ENCODE measurements at places on chromosomes 16 and 17.

GRCh38 chr17:17681744-17682292, 560 bp downstream of the RAI1 start:
- DNase-seq = no peak

DNA sequence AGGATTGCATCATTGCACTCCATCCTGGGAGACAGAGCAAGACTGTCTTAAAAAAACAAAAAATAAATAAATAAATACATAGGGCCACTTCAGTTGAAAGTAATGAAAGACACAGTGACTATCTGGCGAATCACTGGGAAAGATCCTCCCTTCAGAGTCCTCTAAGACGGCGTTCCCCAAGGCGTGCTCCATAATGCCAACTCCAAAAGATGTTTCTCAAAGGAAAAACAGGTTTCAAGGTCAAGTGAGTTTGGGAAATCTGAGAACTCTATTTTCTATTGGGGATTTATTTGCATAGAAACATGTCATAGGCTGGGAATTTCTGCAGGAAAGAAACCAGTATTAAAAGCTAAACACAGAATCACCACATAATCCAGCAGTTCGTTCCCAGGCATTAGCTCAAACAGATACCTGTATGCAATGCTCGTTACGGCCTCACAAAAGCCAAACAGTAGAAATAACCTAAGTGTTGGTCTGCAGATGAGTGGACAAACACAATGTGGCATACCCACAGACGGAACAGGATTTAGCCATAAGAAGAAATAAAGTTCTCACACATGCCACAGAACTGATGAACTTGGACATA, 7.9 kb downstream of the KLHDC4 start:
- no peak for DNase-seq

- DNase-seq = no peak
These were observed 4.2 kb downstream of the RPS6KB1 start for GRCh38 chr17:59897090-59897489.

- DNase-seq = no peak
These were observed 24.3 kb upstream of the MON1B start for GRCh38 chr16:77166726-77167125.

- no peak for DNase-seq
These were observed 11.2 kb upstream of the CSF3 start for GRCh38 chr17:40004072-40004471.

GRCh38 chr17:47978324-47978723, 7.4 kb downstream of the CDK5RAP3 start:
- DNase-seq = peak; percentile 87

DNA sequence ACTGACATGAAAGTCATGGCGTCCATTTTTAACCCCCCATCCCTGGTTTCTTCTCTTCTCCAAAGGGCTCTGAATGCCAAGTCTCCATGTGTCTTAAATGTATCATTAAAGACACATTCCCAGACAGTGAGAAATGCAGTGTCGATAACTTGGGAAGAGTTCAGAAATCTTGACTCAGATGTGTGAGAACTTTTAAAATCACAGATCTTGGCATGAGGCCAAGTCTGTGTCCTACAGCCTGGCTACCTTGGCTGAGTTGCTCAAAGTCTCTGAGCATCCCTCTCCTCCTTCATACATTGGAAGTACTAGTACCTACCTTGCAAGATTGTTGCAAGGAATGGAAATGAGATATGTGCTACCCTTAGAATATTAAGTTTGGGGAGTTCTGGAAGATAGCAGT, 1046.5 kb upstream of the RBFOX1 start:
- no peak for DNase-seq

GRCh38 chr17:4901648-4902344, 1.1 kb downstream of the CHRNE start:
- DNase-seq = no peak

DNA sequence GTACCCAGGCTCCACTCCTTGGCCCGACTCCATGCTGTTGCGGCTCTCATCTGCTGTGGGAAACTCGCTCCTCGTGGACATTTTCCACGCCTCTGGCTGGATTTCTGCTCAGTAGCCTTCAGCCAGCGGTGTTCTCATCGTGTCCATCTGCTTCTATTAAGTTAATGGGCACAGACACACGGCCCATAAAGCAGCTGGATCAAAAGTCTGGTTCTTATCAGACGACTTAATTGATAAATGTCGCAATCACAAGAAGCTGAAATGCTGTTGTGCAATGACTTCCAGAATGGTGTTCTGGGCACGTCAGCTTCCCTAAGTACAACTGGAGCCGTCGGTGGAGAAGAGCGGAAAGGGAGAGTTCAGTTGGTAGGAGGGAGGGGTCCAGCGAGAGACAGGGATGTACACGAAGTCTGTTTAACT, 211.7 kb upstream of the CHMP6 start:
- no peak for DNase-seq

DNA sequence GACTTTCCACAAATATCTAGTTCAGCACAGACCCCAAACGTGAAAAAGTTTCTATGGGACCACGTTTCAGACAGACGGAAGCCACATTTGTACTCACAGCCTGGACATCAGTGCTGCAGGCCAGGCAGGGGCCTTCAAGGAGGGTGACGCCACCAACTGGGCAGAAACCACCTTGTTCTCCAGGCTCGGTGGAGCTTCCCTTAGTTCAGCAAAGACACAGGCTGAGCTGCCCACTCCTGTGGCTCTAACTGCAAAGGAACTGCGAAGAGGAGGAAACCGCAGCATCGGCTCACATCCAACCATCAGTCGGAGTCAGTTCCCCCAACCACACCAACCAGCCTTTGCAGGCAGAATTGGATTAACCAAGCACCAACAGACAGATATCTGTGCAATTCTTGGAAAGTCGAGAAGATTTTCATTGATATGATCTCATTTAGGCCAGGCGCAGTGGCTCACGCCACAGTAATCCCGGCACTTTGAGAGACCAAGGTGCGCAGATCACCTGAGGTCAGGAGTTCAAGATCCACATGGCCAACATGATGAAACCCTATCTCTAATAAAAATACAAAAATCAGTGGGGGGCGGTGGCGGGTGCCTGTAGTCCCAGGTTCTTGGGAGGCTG, 73.3 kb upstream of the CNEP1R1 start:
- peak; percentile 23 for DNase-seq

DNA sequence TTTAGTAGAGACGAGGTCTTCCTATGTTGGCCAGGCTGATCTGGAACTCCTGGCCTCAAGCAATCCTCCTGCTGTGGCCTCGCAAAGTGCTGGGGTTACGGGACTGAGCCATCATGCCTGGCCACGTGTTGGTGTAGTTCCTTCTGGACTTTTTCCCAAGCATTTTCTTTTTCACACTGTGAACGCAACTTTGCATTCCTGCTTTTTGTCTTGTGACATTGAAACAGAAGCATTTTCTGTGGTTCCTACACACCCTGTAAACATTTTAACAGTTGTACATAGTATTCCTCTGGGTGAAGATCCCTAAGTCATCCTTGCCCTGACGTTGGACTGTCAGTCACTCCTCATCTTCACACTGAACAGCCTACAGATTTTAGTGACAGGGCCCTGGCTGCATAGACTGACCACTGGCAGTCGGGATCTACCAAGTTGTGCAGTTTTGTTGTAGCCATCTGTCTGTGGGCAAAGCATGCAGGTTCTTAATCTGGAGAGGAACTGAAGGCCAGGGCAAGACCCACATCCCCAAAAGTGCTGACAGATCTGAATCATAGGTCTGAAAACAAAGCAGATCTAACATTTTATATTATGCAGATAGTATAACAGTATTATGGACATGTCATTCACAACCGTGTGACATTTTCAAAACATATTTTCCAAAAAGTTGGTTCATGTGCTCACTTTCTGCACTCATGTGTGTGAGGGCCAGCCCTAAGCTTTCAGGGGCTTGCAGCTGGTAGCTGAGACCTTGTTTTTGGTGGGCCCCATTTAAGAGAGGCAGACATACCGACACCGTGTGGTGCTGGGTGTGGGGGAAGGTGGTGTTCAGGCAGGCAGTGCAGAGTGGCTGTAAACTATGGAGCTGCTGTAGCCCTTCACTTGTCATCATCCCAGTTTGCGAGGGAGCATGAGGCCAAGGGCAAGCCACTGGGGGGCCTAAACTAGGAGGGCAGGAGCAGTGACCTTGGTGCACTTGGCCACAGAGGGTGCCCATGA, 59.9 kb downstream of the EPN2 start:
- DNase-seq = no peak

- no peak for DNase-seq
These were observed 18.8 kb upstream of the GLG1 start for GRCh38 chr16:74625500-74626350.

GRCh38 chr16:4318451-4318910, 2.6 kb downstream of the GLIS2 start:
- DNase-seq = no peak

DNA sequence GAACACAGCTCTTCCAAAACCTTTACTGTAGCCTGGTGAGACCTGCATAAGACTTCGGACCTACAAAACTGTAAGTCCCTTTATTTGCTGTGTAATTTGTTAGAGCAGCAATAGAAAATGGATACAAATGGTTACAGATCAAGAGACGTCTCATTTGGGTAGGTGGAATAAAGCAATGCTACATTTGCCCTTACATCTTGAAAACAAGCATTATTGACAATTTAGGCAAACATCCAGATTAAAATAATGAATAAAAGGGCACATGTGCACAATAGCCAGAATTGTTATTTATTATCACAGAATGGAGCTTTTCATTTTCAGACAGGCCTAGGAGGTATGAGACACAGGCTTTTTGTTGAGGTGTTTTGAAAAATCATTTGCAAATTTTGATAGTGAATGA, 222.2 kb upstream of the CPHXL start:
- no peak for DNase-seq

GRCh38 chr17:68627956-68628575, 26.9 kb upstream of the FAM20A start:
- no peak for DNase-seq

DNA sequence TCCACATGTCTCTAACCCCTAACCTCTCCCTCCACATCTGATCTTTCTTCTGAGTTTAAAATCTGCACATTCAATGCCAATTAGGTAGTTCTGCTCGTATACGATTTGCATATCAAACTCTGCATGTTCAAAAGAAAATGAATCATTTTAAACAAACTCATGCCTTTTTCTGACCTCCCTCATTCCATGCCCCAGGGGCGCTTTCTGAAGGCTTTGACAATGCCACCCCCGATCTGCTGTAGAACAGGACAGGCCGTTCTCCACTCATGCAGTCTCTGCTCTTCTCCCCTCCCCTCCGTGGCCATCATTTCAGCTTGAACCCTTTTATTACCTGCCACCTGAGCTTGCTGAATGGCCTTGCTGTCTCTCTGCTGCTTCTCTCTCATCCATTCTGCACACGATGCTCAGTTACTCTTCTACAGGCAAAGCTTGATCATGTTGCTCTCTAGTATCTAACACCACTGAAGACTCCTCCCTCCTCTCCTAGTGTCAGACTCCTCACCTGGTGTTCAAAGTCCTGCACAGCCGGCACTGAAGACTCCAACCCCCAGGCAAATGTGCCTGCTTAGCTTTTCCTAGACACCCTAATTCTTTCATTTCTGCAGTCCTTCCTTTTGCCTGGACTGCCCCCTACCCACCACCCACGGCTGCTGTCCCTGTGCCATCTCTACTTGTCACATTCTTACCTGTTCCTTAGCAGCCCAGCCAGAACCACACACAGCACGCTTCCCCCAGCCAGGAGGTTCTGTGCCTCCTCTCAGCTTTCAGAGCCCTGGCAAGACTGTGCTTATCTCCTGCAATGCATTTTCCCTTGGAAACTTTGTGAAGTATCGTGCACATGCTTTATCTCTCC, 6.2 kb downstream of the TMEM238L start:
- no peak for DNase-seq

- DNase-seq = peak; percentile 71
These were observed 46.5 kb upstream of the CPNE2 start for GRCh38 chr16:57045694-57046381.

GRCh38 chr16:68228652-68229051, 7.3 kb downstream of the ESRP2 start:
- no peak for DNase-seq

GRCh38 chr17:47729476-47729875, 3.6 kb upstream of the TBX21 start:
- DNase-seq = no peak

- no peak for DNase-seq
These were observed 144.1 kb downstream of the PITPNC1 start for GRCh38 chr17:67520916-67521774.

All from WTC11 (cell line).